HuH-7.5 (cell line): ENCODE measurements at places on chromosomes 7 and 10.

- no peak for DNase-seq
Measured at GRCh38 chr10:78931321-78932053, 137.3 kb upstream of the ZMIZ1 start.

DNA sequence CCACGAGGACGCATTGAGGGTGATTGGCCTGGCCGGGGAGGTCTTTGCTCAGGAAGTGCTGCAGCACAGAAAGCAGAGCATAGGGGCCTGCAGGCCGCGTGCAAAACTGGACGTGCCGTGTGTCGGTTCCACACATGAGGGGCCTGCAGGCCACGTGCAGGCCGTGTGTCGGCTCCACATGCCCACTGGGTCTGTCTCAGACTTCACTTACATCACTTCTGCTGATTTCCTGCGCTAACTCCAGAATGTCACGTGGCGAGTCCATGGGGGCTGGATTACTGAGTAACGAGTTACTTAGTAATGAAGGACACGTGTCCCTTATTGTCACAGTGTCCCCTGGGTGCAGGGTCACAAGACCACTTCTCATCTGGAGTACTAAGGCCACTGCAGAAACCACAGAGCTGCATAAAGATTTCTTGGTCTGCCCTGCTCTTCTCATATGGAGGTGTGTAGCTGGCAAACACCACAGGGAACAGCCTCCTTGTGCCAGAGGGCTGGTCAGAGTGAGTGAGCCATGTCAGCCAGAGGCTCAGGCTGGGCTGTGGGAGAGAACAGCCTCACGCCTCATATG lies 60.8 kb downstream of the GDI2 start:
- no peak for DNase-seq

DNA sequence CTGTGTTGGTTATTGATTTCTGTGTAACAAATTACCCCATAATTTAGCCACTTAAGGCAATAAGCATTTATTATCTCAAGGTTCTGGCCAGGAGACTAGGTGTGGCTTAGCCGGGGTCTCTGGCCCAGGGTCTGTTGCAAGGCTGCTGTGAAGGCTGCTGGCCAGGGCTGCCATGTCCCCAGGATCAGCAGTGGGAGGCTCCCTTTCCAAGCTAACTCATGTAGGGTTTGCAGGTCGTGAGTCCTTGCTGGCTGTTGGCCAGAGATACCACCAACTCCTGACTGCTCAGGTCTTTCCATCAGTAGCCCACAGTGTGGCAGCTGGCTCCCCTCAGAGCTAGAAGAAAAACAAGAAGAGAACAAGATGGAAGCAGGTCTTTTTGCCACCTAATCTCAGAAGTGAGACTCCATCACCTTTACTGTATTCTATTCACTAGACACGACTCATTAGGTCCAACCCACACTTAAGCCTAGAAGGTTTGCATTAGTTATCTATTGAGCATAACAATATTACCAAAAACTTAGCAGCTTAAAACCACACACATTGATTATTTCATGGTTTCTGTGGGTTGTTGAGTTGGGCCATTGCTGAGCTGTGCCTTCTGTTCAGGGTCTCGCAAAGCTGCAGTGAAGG lies 185.6 kb downstream of the PFKFB3 start:
- DNase-seq, result no peak

GRCh38 chr10:88515235-88515634 lies 67.9 kb downstream of the RNLS start:
- no peak for DNase-seq

- no peak for DNase-seq
Measured at GRCh38 chr7:115038158-115038557, 116.3 kb downstream of the MDFIC start.

DNA sequence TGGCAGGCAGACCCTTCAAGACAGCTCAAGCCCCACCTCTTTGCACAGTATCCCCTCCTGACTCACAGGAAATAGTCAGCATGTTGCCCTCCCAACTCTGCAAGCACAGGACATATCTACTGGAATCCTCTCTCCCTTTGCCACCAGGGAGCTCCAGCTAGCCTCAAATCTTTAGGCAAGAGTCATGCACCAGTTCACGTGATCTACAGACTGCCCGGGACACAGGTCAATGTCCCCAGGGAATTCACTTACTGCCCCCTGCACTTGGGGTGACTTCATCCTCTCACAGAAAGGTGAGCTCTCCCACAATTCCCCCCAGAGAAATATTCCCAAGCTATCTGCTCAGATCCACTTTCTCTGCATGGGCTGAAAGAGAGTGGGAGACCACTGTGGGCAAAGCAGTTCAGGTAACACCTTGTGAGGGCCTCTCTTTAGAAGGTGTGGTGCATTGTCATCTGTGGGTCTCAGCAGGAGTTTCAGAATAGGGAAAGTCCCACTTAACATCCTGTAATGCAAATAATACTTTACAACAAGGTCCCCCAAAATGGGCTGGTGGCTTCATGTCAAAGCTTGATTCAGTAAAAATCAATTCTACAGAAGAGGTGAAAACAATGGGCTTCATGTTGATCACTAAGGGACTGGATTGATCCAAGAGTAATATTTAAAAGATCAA lies 129.9 kb downstream of the NOC3L start:
- no peak for DNase-seq

DNA sequence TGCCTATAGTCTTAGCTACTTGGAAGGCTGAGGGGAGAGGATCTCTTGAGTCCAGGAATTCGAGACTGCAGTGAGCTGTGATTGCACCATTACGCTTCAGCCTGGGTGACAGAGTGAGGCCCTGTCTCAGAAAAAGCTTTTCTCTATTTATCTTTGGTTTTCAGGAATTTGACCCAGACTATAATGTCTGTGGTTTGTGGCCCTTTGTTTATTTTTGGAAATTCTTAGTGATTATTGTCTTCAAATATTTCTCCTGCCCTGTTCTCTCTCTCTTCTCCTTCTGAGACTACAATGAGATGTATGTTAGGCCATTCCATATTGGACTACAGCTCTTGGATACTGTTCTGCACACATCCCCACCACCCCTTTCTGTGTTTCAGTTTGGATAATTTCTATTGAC lies 4.7 kb downstream of the MUC12 start:
- no peak for DNase-seq

DNA sequence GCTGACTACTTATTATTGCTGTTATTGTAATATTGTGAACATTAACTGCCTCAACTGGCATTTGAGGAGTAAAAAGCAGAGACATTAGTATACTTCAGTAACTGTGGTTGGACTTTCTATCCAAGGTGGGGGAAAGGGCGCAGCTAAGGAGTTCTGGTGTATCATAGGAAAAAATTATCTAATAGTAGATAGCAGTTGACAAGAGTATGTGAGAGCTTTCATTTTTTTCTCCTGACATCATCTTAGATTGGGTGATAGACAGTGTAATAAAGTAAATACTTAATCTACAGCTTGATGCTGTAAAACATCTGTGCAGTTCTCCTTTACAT lies 68.9 kb downstream of the PHTF2 start:
- no peak for DNase-seq

DNA sequence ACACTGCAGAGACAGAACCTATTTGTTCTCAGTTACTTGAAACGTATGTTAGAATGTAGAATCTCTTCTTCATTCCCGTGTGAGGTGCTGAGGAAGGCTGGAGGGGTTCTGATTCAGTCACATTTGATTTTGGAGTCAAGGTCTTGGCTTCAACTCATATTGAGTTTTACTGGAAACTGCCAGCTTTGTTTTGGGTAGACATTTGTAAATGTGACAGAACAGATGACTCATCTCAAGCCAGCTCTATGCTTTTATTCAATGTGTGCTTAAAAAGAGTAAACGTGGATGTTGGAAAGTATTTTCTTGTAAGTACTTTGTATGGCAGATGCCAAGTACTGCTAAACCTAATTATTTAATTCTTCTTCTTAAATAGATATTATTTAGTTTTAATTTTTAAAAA lies 780.8 kb upstream of the C7orf33 start:
- no peak for DNase-seq

DNA sequence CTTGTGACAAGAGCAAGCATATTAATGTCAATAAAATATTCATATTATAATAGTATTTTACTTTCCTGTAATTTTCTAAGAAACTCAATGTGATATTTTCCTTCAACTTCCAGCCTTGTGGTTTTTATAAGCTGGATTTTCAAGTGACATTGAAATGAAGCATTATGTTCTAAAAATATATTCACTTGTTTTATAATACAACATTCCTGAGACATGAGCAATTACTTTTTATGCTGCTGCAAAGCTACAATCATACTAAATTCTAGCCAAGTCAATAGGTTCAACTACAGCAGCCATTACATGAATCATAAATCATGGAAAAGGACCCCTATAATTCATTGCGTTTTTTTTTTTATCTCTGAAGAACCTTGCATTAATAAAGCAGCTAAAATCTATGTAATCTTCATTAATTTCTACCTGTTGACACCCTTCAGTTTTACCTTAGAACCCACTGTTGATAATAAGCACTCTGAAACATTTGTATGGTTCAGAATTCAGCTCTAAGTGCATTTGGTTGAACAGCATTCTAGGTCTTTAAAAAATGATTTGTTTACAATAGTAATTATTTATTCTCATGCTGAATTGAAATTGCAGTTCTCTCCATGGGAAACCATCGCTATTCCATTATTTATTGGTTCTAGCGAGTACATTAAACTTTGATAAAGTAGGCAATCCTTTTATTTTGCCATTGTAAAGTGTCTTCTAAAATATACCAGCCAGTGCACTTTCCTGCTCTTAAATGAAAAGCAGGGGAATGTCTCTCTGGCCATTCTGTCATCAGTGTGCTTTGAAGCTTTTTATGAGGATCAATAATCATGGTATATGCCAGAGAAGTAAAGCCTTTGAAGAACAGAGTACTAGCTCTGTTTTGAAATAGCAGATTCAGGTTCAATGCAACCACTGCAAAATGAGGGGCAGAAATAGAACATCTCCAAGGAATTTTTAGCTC lies 132.6 kb downstream of the GNAT3 start:
- no peak for DNase-seq

- no peak for DNase-seq
Measured at GRCh38 chr7:23462846-23463245, 7.4 kb downstream of the IGF2BP3 start.

DNA sequence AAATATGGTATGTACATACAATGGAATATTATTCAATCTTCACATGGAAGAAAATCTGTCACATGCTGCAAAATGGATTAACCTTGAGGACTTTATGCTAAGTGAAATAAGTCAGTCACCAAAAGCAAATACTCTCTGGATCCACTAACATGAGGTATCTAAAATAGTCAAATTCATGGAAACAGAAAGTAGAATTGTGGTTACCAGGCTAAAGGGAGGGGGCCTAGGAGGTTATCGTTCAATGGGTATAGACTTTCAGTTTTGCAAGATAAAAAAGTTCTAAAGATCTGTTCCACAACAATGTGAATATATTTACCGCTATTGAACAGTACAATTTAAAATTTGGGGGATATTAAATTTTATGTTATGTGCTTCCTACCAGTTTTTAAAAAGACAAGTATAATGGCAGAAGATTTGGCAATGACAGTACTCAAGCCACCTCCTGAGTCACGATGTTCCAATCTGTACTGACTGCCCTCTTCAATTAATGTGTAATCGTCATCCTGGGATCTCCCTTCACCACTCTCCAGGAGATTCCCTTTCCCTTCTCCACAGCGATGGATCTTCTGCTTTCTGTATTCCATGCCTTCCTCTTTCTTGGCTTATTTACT lies 32.3 kb upstream of the IL6 start:
- no peak for DNase-seq

- DNase-seq, result no peak
Measured at GRCh38 chr7:133796782-133797745, 330.1 kb upstream of the LRGUK start.

- DNase-seq, result no peak
Measured at GRCh38 chr7:51310131-51310583, 6.5 kb downstream of the COBL start.

GRCh38 chr7:91864070-91864469 lies 16.4 kb downstream of the MTERF1 start:
- no peak for DNase-seq

- no peak for DNase-seq
Measured at GRCh38 chr7:79979437-79979836, 155.2 kb upstream of the GNAI1 start.
